ENCODE measurements at places on chromosomes 7 and 10.

GRCh38 chr10:36173364-36173763 lies 531.3 kb upstream of the FZD8 start:
- no peak for DNase-seq

DNA sequence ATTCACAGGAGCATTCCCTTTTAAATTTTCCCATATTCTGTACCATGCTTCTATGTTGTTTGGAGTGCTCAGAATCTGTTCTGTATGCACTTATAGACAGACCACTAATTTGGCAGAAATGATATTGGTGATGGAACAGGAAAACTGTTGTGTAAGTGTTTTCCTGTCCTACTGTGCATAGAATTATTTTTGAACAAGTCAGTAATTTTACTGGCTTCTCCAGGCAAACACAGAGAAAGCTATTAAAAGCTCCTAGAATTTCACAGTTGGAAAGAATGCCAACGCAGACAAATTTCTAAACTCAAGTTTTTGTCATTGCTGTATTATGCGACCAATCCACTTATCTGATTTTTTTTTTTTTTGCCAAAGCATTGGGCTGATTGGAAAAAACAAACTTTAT lies 55.7 kb downstream of the ANKMY2 start:
- DNase-seq = no peak

GRCh38 chr7:22001345-22002004 lies 55.8 kb upstream of the CDCA7L start:
- no peak for DNase-seq

- no peak for DNase-seq
Measured at GRCh38 chr10:129601737-129602136, 134.7 kb downstream of the MGMT start.

DNA sequence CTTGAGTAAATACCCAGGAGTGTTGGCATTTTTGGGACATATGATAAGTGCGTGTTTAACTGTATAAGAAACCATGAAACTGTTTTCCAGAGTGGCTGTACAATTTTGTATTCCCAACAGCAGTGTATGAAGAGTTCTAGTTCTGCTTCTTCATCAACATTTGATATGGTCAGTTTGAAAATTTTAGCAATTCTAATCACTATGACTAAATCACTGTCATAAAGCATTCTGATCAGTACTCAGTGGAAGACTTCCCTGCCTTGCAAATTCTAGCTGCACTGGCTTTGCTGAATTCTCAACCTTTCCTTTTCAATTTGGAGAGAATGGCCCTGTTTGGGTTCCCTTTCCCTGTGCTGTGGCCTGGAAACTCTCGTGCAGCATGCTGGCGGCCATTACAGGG lies 18.6 kb upstream of the FAM221A start:
- no peak for DNase-seq

DNA sequence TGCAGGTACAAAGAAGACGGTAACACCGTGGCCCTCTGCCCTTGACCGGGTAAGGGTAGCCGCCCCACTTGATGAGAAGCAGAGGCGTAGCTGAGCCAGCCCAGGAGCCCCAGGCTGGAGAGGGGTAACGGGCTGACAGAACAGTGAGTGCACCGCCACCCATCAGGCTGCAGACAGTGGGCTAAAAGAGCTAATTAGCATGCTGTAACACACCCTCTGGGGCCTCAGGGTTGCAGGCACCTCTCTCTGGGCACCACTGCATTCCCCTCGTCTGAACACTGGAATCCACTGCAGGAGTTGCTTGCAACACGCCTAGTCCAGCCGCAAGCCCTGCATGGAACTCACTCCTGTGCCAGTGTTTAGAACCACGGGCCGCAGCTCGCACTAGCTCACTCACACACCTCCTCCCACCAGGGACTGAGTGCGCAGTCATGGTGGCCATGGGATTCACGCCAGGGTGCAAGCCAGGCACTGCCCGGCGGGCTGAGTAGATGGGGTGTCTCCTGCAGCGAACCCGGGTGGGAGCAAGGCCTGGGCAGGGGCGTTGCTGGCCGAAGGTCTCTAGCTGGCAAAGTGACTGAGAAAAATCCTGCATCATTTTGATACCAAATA lies 36.1 kb downstream of the AGMO start:
- DNase-seq = no peak

DNA sequence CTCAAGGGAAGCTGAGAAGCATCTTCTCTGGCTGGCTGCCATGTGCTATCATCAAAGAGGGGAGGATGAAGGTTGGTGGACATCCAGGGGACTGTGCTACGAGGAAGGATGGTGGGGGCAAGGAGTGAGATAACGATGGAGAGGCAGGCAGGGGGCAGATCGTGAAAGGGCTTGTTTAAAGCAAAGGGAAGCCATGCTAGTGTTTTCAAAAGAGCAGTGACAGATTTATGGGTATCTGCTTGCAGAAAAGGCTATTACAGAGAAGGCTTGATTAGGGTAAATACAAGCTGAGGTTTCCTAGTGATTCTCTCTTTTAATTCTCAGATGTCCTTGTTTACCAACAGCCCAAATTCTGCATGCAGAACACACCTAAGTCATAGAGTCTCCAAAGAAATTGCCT lies 88.9 kb upstream of the MKX start:
- no peak for DNase-seq

DNA sequence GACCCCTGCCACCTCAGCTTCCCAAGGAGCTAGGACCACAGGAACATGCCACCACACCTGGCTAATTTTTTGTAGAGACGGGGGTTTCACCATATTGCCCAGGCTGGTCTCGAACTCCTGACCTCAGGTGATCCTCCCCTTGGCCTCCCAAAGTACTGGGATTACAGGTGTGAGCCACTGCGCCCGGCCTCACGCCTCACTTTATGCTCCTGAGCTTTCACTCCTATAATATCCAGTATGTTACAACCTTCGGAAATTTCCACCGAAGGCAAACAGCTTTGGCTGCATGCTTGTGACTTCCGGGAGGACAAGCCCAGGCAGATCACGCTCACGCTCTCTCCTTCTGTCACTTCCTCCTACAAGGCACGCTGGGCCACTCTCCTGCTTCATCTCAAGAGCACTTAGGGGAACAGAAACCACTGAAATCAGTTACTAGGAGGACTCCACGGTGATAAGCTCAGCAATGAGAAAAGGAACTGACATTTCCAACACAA lies 4.4 kb upstream of the MAD1L1 start:
- no peak for DNase-seq

- no peak for DNase-seq
Measured at GRCh38 chr10:93333278-93333978, 148.7 kb downstream of the MYOF start.

GRCh38 chr10:6296828-6297251 lies 94.1 kb downstream of the PFKFB3 start:
- DNase-seq = no peak

- no peak for DNase-seq
Measured at GRCh38 chr10:124126145-124126982, 33.0 kb upstream of the CHST15 start.
